Activated T-cell treated with anti-CD3 and anti-CD28 coated beads, Interleukin-2, amount 50 U/mL, for 1 hour (primary cell): ENCODE measurements at places on chromosomes 4 and X.

- DNase-seq, result no peak
These were observed 23.1 kb upstream of the KLHL2 start for GRCh38 chr4:165184220-165184619.

- DNase-seq, result no peak
These were observed 535.1 kb downstream of the FAT4 start for GRCh38 chr4:125849869-125850268.

GRCh38 chr4:107120661-107121060 is 84.5 kb upstream of the DKK2 start:
- DNase-seq, result no peak

- DNase-seq, result no peak
These were observed 108.3 kb upstream of the TAPT1 start for GRCh38 chr4:16334601-16335000.

DNA sequence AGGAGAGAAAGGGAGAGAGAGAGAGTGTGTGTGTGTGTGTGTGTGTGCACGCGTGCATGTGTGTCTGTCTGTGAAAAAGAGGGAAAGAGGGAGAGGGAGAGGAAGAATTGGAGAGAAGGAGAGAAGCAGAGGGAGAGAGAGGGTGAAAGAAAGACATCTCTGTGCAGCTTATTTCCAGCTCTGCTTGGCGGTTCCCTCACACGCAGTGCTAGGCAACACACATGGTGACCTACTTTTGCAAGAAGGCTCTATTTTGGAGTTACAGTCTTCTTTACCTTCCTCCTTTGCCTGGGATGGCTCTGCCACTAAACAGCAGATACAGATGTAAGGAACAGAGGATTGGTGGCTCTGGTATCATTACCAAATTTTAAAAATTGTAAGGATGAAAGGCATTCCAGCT is 40.1 kb downstream of the SLC16A2 start:
- DNase-seq, result no peak

GRCh38 chr4:71406459-71406963 is 67.7 kb downstream of the SLC4A4 start:
- DNase-seq, result no peak

- no peak for DNase-seq
These were observed 664.1 kb upstream of the PABPC4L start for GRCh38 chr4:134865675-134866074.

GRCh38 chr4:37219242-37219641 is 25.3 kb upstream of the NWD2 start:
- DNase-seq, result no peak

DNA sequence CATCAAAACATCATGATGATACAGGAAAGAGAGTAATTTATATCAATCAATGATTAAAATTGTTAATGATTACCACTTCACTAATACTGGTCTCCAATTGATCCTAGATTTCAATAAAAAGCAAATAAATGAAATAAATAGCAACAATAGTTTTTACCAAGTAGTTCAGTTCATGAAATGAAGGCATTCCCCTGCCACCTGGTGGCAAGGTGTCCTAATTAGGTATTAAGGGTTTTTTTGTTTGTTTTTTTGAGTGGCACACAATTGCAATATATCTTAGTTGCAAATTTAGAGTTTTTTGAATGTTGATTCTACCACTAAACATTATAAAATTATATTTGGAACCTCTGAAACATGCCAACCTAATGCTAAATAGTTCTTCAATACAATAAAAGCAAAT is 157.4 kb upstream of the PDE5A start:
- DNase-seq, result no peak

- no peak for DNase-seq
These were observed 92.1 kb upstream of the RAB40AL start for GRCh38 chrX:102845020-102845419.

DNA sequence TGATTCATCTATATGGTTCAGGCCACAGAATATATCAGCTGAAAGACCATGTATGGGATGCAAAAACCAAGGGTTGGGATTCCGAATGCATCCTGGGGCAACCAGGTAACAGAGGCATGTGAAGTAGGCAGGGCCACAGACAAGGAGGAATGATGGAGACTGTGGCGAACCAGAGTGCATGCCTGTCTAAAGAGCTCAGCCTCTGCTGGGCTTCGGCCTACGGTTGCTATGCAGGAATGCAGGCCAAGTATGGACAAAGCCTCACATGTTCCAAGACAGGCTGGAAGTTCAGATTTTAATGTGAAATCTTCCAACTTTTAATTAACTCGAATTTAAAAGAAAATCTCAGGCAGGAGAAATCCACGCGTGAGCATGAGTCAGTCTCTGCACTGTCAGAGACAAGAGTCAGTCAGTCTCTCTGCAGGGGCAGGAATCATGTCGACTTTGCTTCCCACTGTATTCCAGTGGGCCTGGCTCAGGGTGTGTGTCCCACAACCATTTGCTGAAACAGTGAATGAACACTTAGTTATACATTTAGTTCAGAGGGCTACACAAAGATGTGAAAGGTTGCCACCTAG is 344.4 kb downstream of the UNC5C start:
- DNase-seq, result no peak

DNA sequence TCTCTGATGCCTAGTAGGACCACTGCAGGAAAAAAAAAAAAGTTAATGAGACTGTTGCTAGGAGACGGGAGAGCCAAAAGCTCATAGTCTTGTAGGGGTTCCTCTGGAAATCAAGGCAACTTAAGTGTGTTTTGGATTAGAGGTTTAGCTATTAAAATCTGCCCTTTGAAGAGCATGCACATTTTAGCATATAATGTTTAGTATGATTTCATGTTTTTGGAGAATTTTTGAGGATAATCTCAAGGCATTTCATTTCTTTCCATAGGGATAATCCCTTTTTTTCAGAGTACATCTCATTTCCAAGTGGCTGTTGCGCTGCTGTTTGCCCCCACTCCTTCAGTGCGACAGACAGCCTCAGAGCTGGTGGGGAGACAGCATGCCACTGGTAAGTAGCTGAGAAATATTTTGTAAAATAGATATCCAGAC is at the start of gene LINC00632:
Gene LINC00632 (plus strand): TSS at position 339 of the 426 bp plus-strand sequence.
- no peak for DNase-seq

DNA sequence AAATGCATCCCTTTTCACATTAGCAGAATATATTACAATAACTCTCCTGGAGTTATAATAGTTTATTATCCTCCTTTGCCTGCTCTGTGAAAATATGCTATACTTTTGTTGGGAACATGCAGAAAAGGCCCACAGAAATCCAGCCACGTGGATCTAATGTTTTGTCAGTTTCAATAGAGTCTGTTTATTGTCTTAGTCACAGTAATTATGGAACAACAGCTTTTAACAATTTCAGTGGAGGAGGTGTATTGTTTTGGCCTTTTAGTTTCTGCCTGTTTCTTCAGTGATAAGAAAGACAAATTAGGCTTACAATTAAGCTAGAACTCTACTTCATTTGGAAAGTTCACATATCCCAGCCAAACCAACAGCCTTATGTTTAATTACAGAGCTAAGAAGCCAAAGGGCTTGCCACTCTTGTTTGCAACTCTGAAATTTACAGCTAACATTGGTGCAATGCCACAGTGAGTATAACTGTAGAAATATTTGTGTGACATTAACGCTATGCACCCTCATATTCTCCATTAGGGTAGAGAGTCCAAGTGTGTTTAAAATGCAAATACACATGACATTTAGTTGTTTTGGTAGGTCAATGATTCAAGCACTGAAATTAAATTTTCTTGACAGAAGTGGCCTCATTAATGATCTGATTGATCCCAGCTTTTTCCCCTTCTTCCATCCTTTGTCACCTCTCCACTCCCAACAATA is 175.8 kb downstream of the USP46 start:
- DNase-seq, result no peak

- DNase-seq, result no peak
These were observed 283.8 kb upstream of the IL1RAPL1 start for GRCh38 chrX:28303486-28303885.

GRCh38 chr4:8851321-8852117 is 20.1 kb downstream of the HMX1 start:
- DNase-seq, result no peak

- DNase-seq, result no peak
These were observed 236.0 kb upstream of the SLIT2 start for GRCh38 chr4:20015636-20016224.

GRCh38 chr4:10212400-10212799 is 95.8 kb upstream of the WDR1 start:
- no peak for DNase-seq

- DNase-seq, result no peak
These were observed 73.2 kb upstream of the AMOT start for GRCh38 chrX:112913807-112914206.

DNA sequence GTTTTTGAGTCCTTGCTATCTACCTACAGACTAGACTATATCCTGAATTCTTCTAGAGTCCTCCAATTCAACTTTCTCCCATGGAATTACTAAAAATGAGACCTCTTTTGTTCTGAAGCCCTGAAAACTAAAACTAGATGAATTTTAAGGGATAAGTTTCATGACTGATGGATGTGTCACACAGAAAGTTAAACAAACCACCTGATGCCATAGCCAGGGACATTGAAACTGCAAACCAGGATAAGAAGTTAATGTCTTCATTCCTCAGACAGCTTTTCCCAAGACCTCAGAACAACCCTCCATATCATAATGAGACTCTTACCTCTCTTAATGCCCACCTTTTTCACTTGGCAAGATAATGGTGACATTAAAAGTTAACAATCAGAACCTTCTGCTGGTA is 81.5 kb upstream of the PTPN13 start:
- DNase-seq, result no peak

- DNase-seq, result no peak
These were observed 11.6 kb downstream of the NPY2R start for GRCh38 chr4:155220025-155220424.
